Activated CD4-positive, CD25-positive, alpha-beta regulatory T cell (primary cell): ENCODE measurements at places on chromosomes 3 and 15.

- DNase-seq, result no peak
These were observed 65.3 kb downstream of the IGF1R start for GRCh38 chr15:98713585-98714001.

DNA sequence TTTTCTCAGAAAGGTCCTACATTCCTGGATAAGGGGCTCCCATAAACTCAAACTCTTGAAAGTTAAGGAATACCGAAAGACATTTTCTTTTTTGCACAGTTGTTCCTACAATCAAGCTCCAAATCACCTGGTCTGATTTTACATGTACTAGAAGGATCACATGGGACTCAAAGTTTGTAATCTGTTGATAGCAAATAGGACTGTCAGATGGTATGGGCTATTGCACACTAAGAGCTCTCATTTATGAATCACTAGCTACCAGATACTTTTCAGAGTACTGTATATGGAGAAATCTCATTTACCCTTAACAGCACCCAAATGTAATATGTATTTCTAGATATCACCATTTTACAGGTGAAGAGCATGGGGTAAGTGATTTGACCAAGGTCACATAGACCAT lies 49.5 kb upstream of the CMSS1 start:
- DNase-seq, result no peak

DNA sequence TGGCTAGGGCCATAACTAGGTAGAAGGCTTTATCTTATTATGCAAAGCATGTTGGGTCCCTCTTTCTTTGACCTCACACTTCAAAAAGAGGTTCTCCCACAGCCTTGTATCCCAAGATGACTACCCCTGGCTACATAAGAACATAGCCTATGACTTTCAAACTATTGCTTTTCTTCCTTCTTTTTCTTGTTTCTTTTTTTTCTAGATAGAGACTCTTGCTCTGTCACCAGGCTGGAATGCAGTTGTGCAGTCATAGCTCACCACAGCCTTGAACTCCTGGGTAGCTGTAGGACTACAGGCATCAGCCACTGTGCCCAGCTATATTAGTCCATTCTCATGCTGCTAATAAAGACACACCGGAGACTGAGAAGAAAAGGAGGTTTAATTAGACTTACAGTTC lies 47.2 kb downstream of the DIPK2A start:
- no peak for DNase-seq

DNA sequence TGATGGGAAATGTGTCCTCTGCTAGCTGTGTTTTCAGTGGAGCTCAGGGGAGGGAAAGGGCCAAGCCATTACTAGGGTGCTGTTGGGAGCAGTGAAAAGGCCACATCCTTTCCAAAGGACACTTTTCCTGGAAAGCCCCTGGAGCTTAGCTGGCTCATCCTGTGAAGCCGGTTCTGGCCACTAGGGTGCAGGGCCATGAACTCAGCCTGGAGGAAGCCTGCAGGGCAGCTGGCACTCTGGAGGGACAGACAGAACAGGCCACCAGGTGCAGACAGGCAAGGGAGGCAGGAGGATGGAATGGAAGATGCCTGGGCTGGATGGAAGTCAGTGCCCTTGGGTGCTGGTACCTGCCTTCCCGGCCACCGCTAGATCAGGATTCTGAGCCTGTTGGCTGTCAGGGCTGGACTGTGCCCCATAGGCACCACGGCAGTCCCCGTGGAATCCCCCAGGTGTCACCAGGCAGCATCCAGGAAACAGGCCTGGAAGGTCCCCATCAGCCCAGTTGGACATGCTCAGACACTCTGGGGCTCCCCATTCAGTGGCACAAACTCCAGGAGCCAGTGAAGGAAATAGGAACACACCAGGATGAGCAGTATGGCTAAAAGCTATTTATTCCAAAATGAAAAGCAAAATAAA lies 76.2 kb upstream of the C2CD4B start:
- no peak for DNase-seq

DNA sequence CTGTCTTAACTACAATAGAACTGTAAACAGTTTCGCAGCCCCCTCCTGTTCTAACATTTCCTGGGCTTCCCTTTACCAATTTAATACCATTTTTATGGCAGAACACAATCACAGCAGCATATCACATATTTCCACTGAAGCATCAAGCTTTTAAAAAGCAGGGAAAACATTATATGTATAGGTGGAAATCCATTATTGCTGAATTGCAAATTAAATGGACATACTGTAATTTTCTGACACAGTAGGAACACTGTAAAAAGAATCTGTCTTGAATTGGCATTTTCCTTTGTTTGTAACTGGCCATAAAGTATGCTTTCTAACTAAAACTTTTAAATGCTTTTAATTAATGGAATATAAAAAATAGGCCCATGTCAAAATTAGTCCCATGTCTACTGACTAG lies 1385.8 kb downstream of the SI start:
- DNase-seq, result no peak

DNA sequence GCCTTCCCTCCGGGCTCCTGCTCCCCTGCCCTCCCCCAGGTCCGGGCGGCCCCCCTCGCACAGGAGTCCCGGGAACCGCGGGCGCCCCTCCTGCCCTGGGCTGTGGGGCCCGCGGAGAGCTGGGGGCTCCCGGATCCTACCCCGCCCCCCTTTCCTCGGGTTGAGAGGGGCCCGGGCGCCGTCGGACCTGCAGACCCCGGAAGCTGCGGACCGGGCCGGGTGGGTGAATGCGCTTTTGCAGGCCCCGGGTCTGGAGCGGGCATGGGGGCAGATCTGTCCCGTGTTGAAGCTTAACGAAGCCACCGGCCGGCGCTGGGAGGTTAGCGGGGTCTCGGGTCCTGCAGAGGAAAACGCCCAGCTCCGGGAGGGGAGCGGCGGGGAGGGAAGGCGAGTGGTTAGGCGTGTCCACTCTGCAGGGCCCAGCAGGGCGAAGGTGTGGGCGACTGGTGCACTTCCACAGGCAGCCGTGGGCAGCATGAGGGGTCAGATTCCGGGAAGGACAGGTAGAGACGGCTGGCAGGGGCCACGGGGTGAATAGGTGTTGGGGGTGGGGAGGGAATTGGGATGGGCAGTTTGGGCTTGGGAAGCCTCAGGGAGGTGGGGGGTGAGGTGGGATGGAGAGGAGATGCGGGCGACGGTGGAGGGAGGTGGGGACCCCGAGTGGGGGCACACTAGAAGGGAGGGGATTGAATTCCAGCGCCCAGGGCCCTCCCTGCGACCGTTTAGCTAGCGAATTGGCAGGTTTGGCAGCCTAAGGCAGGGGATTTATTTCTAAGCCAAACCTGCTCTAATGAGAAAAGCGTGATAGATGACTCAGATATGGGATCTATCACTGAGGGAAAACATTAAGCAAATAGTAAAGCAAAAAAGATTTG lies 635 bp downstream of the CD276 start:
- DNase-seq, result no peak

- no peak for DNase-seq
These were observed 275.6 kb downstream of the ZNF621 start for GRCh38 chr3:40800343-40800742.

GRCh38 chr3:133210656-133211055 lies 172.5 kb downstream of the TMEM108 start:
- no peak for DNase-seq

DNA sequence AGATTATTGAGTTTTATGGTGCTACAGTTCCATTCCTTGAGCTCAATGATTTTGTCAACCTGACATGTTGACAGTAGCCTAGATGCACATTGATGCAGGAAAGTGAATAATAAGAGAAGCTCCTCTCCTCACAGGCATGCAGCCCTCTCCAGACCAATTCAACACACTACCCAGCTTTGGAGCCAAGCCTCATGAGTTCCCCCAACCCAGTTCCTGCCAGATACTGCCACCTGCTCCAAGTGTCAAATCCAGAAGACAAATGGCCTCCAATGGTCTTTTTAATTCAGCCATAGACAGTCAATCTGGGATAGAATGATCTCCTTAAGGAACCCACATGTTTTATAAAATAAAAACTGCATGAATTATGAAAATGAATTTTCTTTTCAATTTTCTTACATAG lies 83.7 kb upstream of the ARHGEF3 start:
- DNase-seq, result no peak

GRCh38 chr3:115228266-115228665 lies 81.2 kb upstream of the ZBTB20 start:
- no peak for DNase-seq

GRCh38 chr15:78064544-78064943 lies 13.0 kb downstream of the TBC1D2B start:
- no peak for DNase-seq

DNA sequence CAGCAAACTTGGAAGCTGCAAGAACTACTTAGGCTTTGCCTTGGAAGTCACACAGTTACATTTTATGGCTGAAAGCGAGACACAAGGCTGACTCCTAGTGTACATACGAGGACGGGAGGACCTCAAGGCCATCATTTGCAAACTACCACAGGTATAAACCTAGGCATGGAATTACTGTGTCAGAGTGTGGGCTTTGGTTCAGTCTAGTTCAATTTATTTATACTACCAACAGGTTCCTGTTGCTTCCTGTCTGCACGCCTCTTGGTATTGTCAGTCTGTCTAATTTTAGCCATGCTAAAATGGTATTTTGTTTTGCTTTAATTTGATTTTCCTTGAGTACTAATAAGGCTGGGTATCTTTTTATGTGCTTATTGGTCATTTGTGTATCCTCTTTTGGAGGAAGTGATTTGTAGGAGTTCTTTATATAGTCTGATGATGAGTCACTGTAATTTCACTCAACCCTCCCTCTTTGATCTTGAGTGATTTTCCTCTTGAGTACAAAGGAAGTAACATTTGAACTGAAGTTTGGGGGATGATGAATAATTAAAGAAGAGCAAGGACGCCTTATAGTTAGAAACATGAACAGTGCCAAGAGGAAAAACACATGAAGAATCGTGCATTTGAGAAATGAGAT lies 8.2 kb downstream of the ANKRD34C start:
- DNase-seq, result no peak

GRCh38 chr3:37726525-37727290 lies 135.0 kb upstream of the CTDSPL start:
- DNase-seq, result no peak

GRCh38 chr3:123805504-123805903 lies 78.6 kb downstream of the MYLK start:
- DNase-seq, result no peak

- no peak for DNase-seq
These were observed 34.4 kb upstream of the TBC1D21 start for GRCh38 chr15:73838831-73839426.

DNA sequence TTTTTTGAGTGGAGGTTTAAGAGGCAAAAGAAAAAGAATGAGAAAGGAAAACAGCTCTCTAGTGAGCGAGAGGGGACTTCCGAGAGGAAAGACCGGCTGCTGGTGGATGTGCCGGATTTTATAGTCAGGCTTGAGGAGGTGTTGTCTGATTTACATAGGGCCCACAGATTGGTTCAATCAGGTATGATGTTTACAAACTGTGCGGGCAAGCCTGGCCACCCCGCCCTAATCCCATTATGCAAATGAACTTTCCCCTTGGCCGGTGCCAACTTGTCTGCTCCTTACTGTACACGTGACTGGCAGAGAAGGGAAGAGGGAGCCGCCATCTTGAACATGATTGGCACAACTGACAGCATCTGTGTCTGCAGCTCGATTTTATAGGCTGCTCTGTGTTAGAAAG lies 44.7 kb downstream of the FAM43A start:
- no peak for DNase-seq

DNA sequence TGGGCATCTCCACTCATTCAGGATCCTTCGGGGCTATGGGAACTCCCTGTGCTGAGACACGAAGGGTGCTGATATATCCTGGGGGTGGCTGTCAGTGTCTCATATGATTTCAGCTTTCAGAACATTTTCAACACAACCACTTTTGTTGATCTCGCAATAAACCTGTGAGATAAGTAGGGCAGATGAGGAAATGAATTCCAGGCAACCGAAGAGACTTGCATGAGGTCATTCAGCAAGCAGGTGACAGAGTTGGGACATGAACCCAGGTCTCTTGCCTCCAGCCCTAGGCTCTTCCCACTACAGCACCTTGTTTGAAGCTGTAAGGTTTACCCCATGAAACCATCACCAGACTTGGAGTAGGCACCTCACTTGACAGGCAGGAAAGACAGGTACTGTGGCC lies 16.6 kb downstream of the DUOX1 start:
- no peak for DNase-seq

- no peak for DNase-seq
These were observed 202.7 kb upstream of the MLF1 start for GRCh38 chr3:158368271-158368670.

GRCh38 chr3:182117131-182117530 lies 405.4 kb downstream of the SOX2 start:
- no peak for DNase-seq

DNA sequence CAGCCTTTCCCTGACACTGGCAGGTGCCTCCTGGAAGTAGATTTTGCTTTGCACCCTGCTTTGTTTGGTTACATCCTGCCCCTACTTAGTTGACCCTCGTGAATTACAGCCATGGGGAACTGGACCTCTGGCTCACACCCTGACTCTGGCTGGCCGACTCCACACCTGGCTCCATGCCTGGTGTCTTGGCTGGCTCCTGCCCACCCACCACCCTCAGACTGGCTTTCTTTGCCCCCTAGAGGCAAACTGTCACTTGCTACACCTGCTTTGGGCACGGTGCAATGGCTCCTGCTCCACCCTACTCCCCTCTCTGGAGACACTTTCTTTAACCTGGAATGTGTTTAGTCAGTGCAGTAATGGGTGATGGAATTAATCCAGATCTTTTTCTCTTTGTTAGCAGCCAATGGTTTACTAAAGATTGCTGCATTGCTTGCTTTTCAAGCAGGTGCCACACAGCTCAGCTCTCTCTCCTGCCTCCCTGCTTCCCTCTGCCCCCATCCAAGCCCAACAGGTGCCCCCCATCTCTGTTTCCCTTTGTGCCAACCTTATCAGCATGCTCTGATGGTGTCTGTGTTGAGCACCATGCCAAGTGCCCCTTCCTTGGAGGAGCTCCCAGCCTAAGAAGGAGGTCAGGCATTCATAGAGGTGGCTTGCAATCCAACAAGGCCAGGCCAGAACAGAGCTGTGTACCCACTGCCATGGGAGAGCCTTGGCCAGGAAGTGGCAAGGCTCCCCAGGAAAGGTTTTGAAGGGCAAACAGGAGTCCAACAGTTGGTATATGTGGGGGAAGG lies 38.4 kb downstream of the RASGRF1 start:
- no peak for DNase-seq

DNA sequence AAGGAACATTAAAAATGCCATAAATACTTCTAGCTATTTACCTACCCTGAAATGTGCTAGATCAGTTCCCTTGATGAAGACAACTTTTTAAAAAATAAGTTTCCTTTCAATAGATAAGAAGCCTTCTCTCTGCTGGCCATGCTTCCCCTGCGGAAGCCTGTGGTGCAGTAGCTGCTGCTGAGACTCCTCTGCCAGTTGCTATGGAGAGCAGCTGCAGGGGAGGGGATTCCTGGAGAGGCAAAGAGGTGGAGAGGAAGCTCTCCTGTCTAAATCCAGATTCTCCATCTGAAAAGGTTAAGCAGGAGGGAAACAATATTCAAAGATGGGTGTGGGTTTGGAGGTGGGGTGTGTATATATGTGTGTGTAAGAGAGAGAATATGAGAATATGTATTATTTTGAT lies 69.8 kb upstream of the BFSP2 start:
- DNase-seq, result no peak

GRCh38 chr15:92400573-92400972 lies 6.9 kb downstream of the ST8SIA2 start:
- no peak for DNase-seq

- no peak for DNase-seq
These were observed 397.0 kb downstream of the EPHA3 start for GRCh38 chr3:89504432-89504831.

GRCh38 chr3:149415484-149415883 lies 38.0 kb upstream of the TM4SF1 start:
- no peak for DNase-seq

- no peak for DNase-seq
These were observed 9.9 kb upstream of the RHO start for GRCh38 chr3:129518581-129518980.

GRCh38 chr3:46065750-46066256 lies 38.5 kb upstream of the XCR1 start:
- DNase-seq, result no peak
